Substantia nigra (tissue), 51 donors: ENCODE measurements at places on chromosomes 11 and 22.

- DNase-seq, result no peak
These were observed 28.9 kb downstream of the THOC5 start for GRCh38 chr22:29524442-29525191.

DNA sequence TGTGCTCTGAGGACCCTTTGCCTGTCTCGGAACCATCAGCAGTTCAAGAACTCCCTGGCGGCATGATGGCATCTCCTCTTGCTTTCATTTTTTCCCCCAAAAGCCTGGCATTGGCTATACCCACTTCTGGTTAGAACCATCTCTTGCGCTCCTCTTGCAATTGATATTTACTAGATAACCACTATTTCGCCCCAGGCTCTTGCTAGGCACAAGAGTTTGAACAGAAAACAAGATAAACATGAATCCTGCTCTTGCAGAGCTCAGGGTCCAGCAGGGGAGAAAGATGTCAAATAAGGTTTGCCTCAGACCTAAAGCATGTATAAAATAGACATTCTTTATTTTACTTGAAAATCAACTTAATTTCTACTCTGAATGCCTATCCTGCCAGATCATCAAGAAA is 33.1 kb downstream of the SLCO2B1 start:
- no peak for DNase-seq

DNA sequence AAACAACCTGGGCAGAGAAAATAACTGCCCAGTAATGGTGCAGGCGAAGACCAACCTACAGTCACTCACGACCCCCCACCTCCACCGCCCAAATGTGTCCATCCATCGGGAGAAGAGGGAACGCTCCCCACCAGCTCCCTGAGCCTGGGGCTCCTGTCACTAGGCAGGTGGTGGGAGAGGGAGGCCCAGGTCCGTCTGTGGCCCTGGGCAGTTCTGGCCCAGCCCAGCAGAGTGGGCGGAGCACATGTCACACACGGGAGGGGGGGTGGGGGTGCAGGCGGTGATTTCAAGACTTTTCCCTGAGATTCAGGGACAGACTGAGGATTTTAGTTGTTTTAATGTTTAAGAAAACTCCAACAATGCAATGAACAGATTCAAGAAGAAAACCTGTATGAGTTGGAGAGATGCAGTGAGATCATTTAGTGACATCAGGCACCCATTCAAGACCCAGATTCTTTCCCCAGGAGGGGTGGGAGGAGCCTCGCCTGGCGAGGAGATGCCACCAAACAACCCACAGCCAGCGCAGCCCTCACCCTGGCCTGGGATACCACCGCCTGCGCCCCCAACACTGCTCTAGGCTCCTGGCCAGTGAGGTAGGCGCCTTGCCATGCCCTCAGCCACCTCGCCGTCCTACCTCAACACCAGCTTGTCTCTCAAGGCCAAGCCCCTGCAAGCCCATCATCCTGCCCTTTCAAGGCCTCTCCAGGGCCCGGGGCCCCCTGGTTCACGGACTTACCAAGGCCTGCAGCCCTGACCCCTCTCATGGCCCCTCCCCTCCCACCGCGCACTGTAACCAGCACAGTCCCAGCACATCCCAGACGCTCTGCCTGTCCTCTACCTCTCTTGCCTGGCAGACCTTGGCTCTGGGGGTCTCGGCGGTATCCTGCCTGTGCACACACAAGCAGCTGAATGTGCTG is 36.8 kb downstream of the TBX1 start:
- DNase-seq, result no peak

DNA sequence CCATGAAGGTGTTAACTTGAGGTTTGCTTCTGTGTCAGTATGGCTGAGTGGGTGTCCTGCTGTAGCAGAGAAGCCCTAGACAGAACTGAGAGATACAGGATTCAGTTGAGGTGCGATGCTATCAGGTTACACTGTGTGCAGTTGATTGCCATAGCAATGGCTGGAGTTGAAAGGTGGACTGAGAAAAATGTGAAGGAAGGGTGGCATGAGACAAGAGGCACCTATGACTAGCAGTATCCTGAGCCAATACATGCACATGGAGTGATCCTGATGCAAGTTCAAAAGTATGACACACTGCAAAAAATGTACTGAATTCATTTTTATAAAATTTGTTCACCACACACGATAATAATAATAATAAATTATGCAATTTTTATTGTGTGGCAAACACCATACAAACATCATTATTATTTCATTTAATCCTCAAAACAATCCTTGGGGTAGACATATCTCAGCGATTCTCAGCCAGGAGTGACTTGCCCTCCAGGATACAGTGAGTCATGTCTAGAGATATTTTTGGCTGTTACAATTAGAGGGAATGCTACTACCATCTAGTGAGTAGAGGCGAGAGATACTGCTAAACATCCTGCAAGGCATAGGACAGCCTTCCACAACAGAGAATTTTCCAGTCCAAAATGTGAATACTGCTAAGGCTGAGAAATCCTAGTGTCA is 3.9 kb upstream of the PIWIL4 start:
- DNase-seq, result no peak

DNA sequence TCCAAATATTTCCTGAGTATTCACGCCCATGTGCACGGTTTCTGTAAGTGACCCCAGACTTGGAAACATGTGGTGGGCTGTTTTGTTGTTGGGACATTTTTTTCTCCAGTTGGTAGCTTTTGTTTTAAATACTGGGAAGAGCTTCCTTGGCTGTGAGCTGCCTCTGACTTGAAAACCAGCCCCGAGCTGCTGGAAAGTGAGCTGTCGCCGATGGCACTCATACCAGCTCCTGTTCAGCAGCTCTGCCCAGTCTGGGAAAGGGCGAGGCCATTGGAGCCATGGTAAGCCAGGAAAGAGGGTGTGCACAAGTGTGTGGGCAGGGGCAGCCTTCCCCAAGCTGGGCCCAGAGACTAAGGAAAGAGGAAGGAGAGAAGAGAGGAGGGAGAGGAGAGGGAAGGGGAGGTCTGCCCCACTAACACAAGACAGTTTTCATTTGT is 3.2 kb upstream of the FLI1 start:
- DNase-seq, result no peak

- no peak for DNase-seq
These were observed 109.8 kb upstream of the SYT13 start for GRCh38 chr11:45395947-45396346.

- no peak for DNase-seq
These were observed 71.4 kb downstream of the EFCAB6 start for GRCh38 chr22:43740587-43741270.

- DNase-seq, result no peak
These were observed 12.5 kb downstream of the SYNGR1 start for GRCh38 chr22:39362271-39362670.

GRCh38 chr11:73263640-73264039 is 8.5 kb upstream of the P2RY6 start:
- DNase-seq, result no peak
